Activated naive CD4-positive, alpha-beta T cell treated with anti-CD3 and anti-CD28 coated beads, Interleukin-2, amount 10 ng/mL, durations not matched to agents 7 days and 5 days (primary cell): ENCODE measurements at places on chromosomes 4 and X.
A peak's percentile ranks its signal among the peaks of the same experiment; 100 is the strongest.

- DNase-seq = no peak
Measured at GRCh38 chrX:2594491-2594890, 93.7 kb upstream of the DHRSX start.

DNA sequence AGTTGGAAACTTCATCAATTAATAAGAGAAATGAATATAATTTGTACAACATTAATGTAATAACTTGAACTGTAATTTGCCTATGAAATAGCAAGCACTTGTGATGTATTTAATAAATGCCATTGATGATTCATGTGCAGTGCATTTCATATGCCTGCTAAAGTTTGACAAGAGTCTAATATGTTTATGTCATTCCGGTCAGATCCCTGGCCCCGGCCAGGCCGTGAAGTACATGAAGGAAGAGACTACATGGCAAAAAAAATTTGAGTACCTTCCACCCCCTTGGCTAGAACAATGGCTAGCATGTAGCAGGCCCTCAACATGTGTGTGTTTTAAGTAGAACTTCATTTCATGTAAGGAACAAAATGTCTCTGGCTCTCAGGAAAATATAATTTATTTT lies 161.3 kb downstream of the ATP10D start:
- DNase-seq = no peak

DNA sequence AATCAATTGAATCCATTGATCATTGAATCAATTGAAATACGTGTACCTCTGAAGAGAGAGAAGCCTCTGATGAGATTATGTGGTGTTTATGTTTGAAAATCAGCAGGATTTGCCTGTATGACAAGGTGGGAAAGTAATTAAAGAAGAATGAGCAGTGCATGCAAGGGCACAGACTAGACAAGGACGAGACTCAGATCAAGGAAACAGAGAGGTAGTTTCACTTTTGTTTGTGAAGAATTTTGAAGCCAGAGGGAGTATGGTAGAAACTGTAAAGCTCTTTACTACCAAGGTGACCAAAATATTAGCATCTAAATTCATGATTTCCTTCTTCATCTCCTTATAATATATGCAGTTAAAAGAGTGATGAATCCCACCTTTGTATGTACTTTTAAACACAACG lies 1830.0 kb upstream of the IGFBP7 start:
- DNase-seq = no peak

DNA sequence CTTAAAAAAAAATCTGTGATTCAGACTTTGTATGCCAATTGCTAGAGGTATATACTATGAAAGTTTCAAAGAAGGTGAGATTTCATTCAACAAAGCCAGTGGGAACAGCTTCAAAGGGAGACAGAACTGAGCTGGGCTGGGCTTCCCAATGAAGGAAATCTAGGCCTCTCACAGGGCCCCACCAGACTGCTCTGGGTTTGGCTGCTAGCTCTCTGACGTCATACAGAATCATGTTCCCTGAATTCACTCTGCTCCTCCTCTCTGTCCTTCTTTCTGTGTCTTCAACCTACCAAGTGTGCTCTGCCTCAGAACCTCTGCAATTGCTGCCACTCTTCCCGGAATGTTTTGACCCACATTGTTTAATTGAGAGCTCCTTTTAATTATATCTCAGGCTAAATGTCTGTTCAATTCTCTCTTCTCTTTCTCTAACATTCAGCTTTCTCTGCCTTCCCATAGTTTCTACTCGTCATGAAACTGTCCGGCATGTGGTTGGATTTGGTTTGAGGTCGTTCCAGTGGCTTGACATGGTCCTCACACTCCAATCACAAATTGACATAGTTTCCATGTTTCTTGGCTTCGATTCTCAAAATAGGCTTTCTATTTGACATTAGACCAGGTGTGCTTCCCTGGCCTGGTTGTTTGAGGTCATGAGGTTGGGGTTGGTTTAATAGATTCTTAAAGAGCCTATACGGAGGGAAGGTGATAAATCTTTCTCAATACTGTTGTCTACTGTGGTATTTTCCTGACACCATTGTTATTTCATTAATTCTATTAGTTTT lies 282.1 kb upstream of the EMCN start:
- DNase-seq = no peak

GRCh38 chr4:129823105-129823504 lies 727.2 kb downstream of the C4orf33 start:
- no peak for DNase-seq

- no peak for DNase-seq
Measured at GRCh38 chr4:90317785-90318184, 190.6 kb downstream of the CCSER1 start.

- no peak for DNase-seq
Measured at GRCh38 chr4:163542275-163542674, 47.8 kb downstream of the TMA16 start.

DNA sequence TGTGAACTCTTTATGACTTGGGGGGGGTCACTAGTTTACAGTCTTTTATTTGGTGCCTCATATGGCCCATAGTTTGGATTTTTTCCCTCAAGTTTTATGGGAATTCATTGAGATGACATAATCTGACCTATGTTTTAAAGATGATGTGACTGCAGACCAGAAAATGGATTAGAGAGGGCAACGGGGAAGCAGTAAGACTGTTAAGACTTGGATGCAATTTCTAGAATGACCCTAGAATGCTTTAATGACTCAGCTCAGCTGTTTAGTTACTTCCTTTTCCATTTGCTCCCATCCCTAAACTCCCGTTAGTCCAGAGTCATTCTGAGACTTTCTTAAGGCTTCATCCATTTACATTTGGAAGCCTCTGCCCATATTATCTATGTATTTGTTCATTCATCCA lies 59.9 kb upstream of the PDGFRA start:
- no peak for DNase-seq

GRCh38 chr4:154738426-154738825 lies 5.4 kb upstream of the LRAT start:
- DNase-seq = no peak

DNA sequence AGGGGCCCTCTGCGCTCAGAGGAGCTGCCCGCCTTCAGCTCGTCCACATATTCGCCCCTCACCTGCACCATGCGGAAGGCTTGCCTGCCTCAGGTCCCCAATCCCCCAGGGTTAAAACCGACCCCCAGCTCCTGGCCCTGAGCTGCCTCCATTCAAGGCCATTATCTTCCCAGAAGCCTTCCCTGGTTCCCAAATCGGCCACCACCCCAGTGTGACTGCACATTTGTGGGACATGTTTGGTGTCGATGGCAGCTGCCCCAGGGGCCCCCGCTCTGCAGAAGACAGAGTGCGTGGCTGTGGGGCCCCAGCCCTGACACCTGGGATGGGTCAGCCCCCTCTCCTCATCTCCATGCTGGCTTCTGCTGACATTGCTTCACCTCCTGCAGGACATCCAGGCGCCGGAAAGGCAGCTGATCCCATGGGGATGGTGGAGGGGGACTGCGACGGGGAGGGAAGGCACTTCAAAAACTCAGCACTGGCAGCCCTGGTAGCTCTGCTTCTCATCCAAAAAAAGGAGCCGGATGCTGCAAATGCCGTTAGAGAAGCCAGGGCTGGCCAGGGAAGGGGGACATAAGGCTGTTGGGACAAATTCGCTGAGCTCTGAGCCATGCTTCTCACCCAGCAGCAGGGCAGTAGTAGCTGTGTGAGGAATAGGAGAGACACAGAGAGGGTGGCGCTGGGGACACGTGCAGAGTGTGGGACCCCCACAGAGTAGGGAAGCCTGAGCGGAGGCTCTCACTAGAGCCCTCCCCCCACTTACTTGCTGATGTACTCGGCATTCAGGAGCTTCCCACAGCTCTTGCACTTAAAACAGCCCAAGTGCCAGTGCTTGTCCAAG lies 78.5 kb downstream of the ABLIM2 start:
- DNase-seq = no peak

DNA sequence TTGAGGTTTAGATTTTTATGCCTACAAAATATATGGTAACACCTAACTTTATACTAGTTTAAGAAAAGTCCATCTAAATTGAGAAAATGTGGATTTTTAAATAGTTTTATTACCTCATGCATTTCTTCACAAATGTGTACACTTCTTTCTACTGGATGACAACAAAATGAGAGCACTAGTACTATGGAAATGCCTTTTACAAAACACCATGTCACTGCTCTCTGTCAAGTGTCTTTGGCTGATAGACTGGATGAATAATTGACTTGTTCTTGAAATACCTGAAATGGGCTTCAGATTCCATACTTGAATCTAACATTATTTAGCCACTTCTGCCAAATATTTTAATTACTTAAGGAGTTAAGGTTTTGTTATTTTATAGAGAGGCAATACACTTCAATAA lies 49.5 kb downstream of the AMELX start:
- no peak for DNase-seq

DNA sequence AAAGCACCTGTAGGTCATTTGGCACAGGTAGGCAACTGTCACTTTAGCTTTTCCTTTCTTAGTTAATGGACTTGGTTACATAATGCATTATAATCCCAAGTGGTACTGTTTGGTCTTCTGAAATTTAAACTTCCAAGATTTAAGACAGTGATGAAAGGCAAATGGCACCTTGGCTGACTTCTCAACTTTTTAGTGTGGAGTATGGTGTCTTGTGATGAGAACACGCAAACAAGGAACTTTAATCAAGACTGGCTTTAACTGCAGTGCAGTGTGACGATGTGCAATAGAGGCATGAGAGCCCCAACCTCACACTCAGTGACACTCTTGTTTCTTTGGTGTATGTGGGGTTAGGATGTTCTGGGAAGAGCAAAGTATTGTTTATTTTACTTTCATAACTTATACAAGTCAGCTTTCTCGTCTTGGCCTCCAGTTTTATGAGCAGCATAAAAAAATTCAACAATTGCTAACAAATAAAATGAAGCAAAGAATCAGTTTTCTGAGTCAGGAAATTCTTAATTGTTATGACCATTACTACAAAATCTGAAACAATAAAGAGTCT lies 171.9 kb downstream of the MAD2L1 start:
- DNase-seq = no peak

GRCh38 chr4:130092187-130093015 lies 996.4 kb downstream of the C4orf33 start:
- no peak for DNase-seq

- no peak for DNase-seq
Measured at GRCh38 chr4:137212601-137213000, 319.7 kb downstream of the PCDH18 start.

- DNase-seq = no peak
Measured at GRCh38 chr4:119682099-119682498, 53.5 kb upstream of the PDE5A start.

DNA sequence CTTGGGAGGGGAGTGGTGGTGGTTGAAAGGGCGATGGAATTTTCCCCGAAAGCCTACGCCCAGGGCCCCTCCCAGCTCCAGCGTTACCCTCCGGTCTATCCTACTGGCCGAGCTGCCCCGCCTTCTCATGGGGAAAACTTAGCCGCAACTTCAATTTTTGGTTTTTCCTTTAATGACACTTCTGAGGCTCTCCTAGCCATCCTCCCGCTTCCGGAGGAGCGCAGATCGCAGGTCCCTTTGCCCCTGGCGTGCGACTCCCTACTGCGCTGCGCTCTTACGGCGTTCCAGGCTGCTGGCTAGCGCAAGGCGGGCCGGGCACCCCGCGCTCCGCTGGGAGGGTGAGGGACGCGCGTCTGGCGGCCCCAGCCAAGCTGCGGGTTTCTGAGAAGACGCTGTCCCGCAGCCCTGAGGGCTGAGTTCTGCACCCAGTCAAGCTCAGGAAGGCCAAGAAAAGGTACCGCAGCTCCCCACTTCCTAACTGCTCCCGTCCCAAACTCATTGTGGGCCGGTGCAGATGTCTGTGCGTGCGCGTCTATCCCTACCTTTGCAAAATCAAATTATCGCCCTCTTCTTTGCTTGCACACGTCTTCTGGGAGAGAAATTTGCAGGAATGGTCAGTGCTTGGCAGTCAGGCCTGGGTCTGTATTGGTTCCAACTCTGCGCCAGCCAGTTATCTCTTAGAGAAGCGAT lies 533 bp downstream of the IL15 start:
- DNase-seq = peak; percentile 47

- no peak for DNase-seq
Measured at GRCh38 chr4:19159874-19160273, 1091.8 kb upstream of the SLIT2 start.

DNA sequence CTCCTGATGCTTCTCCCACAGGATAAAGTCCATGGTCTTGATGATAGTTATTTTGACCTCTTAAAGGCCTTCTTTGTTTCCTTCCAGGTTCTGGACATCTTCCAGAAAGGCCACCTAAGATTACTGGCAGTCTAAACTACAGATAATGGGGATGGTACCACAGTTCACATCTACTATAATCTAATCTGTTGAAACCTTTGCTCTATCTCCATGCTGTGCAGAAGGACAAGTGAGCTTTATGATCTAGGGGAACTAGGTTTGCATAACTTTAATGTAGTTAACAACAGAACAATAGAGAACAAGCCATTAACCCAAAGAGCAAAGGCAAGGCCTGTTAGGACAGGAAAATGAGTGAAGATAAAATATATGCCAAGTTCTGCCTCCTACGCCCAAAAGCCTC lies 103.9 kb upstream of the KLHL13 start:
- DNase-seq = no peak

GRCh38 chrX:17859609-17860178 lies 1.4 kb downstream of the RAI2 start:
- DNase-seq = peak; percentile 23
